ENCODE measurements at places on chromosomes 11 and 22. TPM values are rescaled to one million over a fixed set of nuclear protein-coding genes. Genes with fewer than 3 reads are reported as not detected.
A peak's percentile ranks its signal among the peaks of the same experiment; 100 is the strongest.

GRCh38 chr11:93253111-93253510 is 55.3 kb upstream of the SLC36A4 start:
- H3K27me3 ChIP-seq = no peaks in the 10 kb centered on the region
- no peak overlapping the region for H3K4me3 ChIP-seq
- no peaks in the 10 kb centered on the region for H3K36me3 ChIP-seq
- H3K27ac ChIP-seq = no peak overlapping the region
- DNase-seq = no peak

DNA sequence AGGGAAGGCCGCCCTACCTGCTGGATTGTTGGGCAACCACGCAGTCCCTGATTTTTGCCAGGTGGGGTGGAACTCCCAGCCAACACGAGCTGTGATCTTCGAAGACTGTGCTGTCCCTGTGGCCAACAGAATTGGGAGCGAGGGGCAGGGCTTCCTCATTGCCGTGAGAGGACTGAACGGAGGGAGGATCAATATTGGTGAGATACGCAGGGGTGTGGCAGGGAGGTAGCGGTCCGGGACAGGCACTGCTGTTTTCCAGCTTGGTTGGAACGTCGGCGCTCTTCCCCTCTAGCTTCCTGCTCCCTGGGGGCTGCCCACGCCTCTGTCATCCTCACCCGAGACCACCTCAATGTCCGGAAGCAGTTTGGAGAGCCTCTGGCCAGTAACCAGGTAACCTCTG is 7.6 kb downstream of the ACAD8 start:
- H3K4me1 ChIP-seq = no peaks in the 10 kb centered on the region
- H3K27ac ChIP-seq = no peak overlapping the region
- H3K36me3 ChIP-seq = peaks cover 12% of the 10 kb centered on the region
- no peak overlapping the region for H3K4me3 ChIP-seq
- no peak for DNase-seq

DNA sequence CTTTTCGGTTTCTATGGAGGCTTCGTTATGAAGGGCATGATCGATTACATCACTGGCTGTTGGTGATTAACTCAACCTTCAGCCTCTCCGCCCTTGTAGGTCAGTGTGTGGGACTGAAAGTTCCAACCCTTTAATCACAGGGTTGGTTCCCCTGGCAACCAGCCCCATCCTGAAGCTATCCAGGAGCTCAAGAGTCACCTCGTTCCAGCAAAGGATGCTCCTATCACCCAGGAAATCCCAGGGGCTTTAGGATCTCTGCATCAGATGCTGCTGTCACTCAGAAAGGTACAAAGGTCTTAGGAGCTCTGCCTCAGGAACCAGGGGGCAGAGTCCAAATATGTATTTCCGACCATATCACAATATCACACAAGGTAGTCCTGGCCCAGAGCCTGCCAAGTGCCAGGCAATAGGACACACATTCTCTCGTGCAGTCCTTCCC is 123.5 kb upstream of the PARVA start:
- no peak overlapping the region for H3K4me3 ChIP-seq
- H3K36me3 ChIP-seq = peaks cover 23% of the 10 kb centered on the region
- no peak overlapping the region for H3K27ac ChIP-seq

GRCh38 chr11:14914536-14914935 is 22.5 kb upstream of the CYP2R1 start:
- H3K27me3 ChIP-seq = no peaks in the 10 kb centered on the region
- DNase-seq = no peak
- no peaks in the 10 kb centered on the region for H3K4me1 ChIP-seq
- H3K36me3 ChIP-seq = no peaks in the 10 kb centered on the region
- H3K27ac ChIP-seq = no peak overlapping the region

- H3K4me3 ChIP-seq = no peak overlapping the region
- H3K27ac ChIP-seq = no peak overlapping the region
- no peaks in the 10 kb centered on the region for H3K36me3 ChIP-seq
- DNase-seq = no peak
- H3K4me1 ChIP-seq = no peaks in the 10 kb centered on the region
These were observed 27.6 kb downstream of the SCN4B start for GRCh38 chr11:118124929-118125535.

GRCh38 chr11:58562375-58562800 is 13.3 kb downstream of the LPXN start:
- no peaks in the 10 kb centered on the region for H3K27me3 ChIP-seq
- H3K27ac ChIP-seq = no peak overlapping the region
- no peaks in the 10 kb centered on the region for H3K4me1 ChIP-seq
- no peak for DNase-seq
- H3K4me3 ChIP-seq = no peak overlapping the region

- no peak for DNase-seq
- no peaks in the 10 kb centered on the region for H3K36me3 ChIP-seq
- peaks cover 32% of the 10 kb centered on the region for H3K4me1 ChIP-seq
- H3K4me3 ChIP-seq = no peak overlapping the region
- H3K27ac ChIP-seq = no peak overlapping the region
These were observed 2.0 kb downstream of the NAA40 start for GRCh38 chr11:63940786-63941185.

GRCh38 chr11:38937709-38938108 is 2339.7 kb upstream of the RAG2 start:
- no peaks in the 10 kb centered on the region for H3K4me1 ChIP-seq
- no peak for DNase-seq
- no peaks in the 10 kb centered on the region for H3K27me3 ChIP-seq
- no peak overlapping the region for H3K27ac ChIP-seq
- H3K36me3 ChIP-seq = no peaks in the 10 kb centered on the region

- peaks cover 54% of the 10 kb centered on the region for H3K4me1 ChIP-seq
- no peak overlapping the region for H3K4me3 ChIP-seq
- no peaks in the 10 kb centered on the region for H3K27me3 ChIP-seq
- H3K36me3 ChIP-seq = no peaks in the 10 kb centered on the region
These were observed 55.5 kb downstream of the FAM83F start for GRCh38 chr22:40050258-40050657.

GRCh38 chr11:42552786-42553185 is 759.0 kb upstream of the API5 start:
- no peak overlapping the region for H3K4me3 ChIP-seq
- no peaks in the 10 kb centered on the region for H3K4me1 ChIP-seq
- H3K27ac ChIP-seq = no peak overlapping the region
- H3K27me3 ChIP-seq = no peaks in the 10 kb centered on the region
- no peak for DNase-seq

GRCh38 chr11:66142370-66143263 is 72.5 kb downstream of the PACS1 start:
- H3K27me3 ChIP-seq = no peaks in the 10 kb centered on the region
- DNase-seq = no peak
- no peaks in the 10 kb centered on the region for H3K36me3 ChIP-seq
- H3K4me3 ChIP-seq = no peak overlapping the region
- H3K4me1 ChIP-seq = peaks cover 1% of the 10 kb centered on the region

DNA sequence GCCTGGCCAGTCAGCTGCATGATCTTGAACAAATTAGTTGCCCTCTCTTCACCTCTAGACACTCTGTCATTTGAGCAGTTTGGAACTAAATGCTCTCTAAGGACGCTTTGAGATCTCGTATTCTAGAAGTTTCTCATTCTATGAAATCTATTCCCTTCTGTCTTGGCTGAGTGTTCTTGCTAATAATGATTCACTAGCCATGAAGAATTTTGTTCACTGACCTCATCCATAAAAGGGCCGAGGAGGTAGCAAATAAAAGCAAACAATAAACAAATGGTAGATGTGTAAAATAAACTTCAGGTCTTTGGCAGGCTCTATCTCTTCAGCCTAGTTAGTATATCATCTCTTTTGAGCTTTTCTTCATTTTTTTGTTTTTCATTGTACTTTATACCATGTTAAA is 76.6 kb downstream of the USP35 start:
- no peak overlapping the region for H3K27ac ChIP-seq
- no peak for DNase-seq
- H3K4me1 ChIP-seq = peaks cover 5% of the 10 kb centered on the region
- no peaks in the 10 kb centered on the region for H3K36me3 ChIP-seq

DNA sequence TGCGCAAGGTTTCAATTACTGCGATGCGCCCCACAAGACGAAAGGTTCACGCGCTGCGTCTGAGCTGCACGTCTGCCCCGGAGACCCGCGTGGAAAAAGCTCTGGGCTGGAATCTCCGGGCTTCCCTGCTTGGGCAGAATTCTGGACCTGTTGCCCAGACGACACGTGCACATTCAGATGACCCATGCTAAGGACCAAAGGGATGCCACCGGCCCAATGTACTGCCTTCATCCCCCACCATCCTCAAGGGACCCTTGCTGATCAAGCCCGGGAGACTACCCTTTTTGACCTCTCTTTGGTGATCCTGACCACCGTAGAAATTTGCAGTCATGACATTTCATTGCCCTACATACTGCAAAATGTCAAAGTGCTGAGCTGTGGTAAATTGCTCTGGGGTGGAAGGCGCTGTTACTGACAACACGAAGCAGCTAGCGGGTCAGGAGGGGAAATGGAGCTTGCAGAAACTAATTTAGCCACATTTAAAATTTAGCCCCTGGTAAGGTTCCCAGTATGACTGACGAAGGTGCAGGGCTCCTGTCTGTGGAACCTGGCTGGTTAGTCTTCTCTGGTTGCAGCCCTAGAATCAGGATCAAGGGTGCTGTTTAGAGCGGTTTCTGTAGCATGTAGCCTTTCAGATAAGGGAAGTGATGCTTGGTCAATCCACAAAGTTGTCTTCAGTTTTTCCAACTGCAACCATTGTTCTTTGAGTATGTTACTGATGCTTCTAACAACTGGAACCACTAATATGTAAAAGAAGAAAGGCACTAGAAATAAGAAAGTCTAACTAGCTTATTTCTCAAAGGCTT is 81.9 kb downstream of the PRR5L start:
- no peaks in the 10 kb centered on the region for H3K36me3 ChIP-seq
- H3K4me3 ChIP-seq = no peak overlapping the region
- no peak for DNase-seq
- H3K4me1 ChIP-seq = peaks cover 22% of the 10 kb centered on the region
- H3K27ac ChIP-seq = peak overlapping the region; percentile 74

DNA sequence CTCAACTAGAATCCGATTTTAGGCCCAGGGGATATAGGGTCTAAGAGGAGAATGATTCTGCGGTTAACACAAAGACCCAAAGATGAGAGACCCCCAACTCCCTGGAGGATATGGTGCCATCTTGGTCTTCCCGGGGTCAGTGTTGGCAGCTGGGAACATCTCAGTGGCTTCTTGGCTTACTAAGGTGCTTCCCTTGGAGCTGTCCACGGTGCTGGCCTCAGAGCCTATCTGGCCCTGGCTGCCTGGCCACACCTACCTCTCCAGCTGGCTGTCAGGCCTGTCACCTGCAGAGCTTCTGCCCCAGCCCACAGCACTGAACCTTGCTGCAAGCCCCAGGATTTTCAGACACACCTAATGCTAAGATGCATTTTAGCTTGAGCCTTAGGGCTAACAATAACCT is 70.7 kb upstream of the THY1 start:
- H3K27ac ChIP-seq = no peak overlapping the region
- no peaks in the 10 kb centered on the region for H3K4me1 ChIP-seq
- no peak for DNase-seq
- H3K36me3 ChIP-seq = no peaks in the 10 kb centered on the region
- H3K4me3 ChIP-seq = no peak overlapping the region

DNA sequence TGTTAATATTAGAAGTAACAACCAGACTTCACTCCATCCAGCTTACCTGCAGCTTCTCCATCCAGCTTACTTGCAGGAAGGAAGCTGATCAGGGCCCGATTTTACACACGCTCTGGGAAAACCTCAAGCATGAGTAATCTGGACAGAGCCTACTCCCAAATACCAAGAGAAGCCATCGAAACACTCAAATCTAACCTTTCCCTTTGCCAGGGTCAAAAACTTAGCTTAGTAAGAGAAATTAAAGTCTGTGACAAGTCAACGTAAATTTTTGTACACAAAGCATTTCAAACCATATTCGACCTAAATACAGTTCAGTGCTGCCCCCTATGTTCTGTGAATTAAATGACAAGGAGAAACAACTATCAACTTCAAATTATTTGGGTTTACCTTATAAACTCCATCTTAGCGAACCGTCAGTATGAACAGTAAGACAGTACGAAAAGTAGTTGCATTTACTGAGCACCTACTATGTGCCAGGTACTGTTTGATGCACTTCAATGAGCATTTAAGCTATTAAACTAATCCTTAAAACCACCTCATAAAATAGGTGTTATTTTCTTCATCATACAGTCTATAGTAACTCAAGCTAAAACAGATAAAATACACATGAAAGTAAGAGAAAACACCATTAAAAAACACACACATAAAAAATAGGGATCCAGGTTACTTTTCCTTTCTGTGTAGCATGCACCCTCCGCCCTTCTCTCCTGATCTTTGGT is 36.9 kb downstream of the ARFGAP3 start:
- no peak overlapping the region for H3K27ac ChIP-seq
- H3K4me3 ChIP-seq = no peak overlapping the region
- DNase-seq = no peak
- H3K4me1 ChIP-seq = peaks cover 17% of the 10 kb centered on the region
- H3K27me3 ChIP-seq = no peaks in the 10 kb centered on the region

DNA sequence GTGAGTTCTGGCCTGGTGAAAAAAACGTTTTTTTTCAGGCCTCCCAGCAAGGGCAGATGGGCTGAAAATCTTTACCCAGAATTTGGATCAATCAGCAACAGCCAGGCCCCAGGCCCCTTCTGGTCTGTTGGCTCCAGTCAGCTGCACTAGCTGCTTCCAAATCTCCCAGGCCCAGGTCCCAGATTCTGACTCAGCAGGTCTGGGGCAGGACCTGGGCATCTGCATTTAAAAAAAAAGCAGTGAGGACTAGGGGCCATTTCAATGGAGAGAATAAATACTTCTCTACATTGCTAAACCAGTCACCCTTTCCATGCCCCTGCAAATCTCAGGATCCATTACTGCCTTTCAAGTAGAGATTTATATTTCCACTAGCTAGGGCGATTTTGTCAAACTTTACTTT is 4.3 kb downstream of the SLC15A3 start:
- peaks cover 2% of the 10 kb centered on the region for H3K36me3 ChIP-seq
- no peak overlapping the region for H3K4me3 ChIP-seq
- peaks cover 50% of the 10 kb centered on the region for H3K4me1 ChIP-seq
- no peaks in the 10 kb centered on the region for H3K27me3 ChIP-seq
- no peak overlapping the region for H3K27ac ChIP-seq

- no peak overlapping the region for H3K4me3 ChIP-seq
- H3K4me1 ChIP-seq = peaks cover 14% of the 10 kb centered on the region
- no peaks in the 10 kb centered on the region for H3K36me3 ChIP-seq
- no peak for DNase-seq
- no peaks in the 10 kb centered on the region for H3K27me3 ChIP-seq
These were observed 137.7 kb downstream of the ATG16L2 start for GRCh38 chr11:72951888-72952287.

DNA sequence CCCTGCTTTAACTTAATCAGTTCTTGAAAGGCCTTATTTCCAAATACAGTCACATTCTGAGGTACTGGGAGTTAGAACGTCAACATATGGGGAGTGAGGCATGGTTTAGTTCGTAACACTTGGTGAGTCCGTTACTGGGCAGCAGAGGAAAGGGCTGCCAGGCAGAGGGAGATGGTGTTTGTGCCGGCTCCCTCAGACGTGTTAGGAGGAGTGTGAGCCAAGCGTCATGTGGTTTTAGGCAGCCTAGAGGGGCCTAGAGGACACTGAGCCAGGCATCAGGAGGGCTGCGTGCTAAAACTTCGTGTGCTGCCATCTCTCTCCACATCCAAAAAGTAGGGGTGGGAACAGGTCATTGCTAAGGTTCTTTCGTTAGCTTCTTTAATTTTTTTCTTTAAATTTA is 10.2 kb downstream of the BCR start:
- H3K4me1 ChIP-seq = peaks cover 26% of the 10 kb centered on the region
- no peak for DNase-seq
- H3K27me3 ChIP-seq = no peaks in the 10 kb centered on the region
- no peaks in the 10 kb centered on the region for H3K36me3 ChIP-seq
- no peak overlapping the region for H3K27ac ChIP-seq

Gene CST6
- 12.6 TPM for total RNA-seq

Gene KRTAP5-2
- total RNA-seq = not detected

Gene C11orf65
- not detected for total RNA-seq

Gene DEPDC7
- total RNA-seq = 1.6 TPM

Gene LRRC10B
- total RNA-seq = 7.7 TPM

Gene STIM1
- 40.4 TPM for total RNA-seq

Gene DAGLA
- total RNA-seq = 8.1 TPM

Gene CLDN5
- total RNA-seq = 418 TPM
